ENCODE measurements at places on chromosomes 7 and 10. TPM values are rescaled to one million over a fixed set of nuclear protein-coding genes. Genes with fewer than 3 reads are reported as not detected.

Gene TMEM273
- total RNA-seq: 25.6 TPM

DNA sequence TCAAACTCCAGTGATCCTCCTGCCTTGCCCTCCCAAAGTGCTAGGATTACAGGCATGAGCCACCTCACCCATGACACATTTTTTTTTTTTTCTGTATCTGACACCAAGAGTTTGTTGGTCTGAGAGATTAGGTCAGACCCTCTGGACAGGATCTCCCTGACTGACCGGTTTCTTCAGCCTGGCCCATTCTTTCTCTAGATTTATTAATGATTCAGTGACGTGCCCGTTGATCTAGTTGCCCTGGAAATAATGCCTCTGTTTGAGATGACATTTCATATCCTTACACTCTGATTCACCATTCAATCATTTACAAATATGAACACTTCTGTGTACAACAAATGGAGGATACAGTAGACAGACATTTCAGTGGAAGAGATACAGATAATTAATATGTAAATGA lies 1.4 kb upstream of the ZNF212 start:
- no peak overlapping the region for H3K4me3 ChIP-seq
- no peaks in the 10 kb centered on the region for H3K27me3 ChIP-seq
- peaks cover 28% of the 10 kb centered on the region for H3K4me1 ChIP-seq
- no peak for DNase-seq

GRCh38 chr10:60235001-60235400 lies 154.7 kb downstream of the ANK3 start:
- H3K27me3 ChIP-seq: no peaks in the 10 kb centered on the region
- no peak overlapping the region for H3K27ac ChIP-seq
- H3K4me3 ChIP-seq: no peak overlapping the region
- no peaks in the 10 kb centered on the region for H3K36me3 ChIP-seq
- peaks cover 25% of the 10 kb centered on the region for H3K4me1 ChIP-seq

DNA sequence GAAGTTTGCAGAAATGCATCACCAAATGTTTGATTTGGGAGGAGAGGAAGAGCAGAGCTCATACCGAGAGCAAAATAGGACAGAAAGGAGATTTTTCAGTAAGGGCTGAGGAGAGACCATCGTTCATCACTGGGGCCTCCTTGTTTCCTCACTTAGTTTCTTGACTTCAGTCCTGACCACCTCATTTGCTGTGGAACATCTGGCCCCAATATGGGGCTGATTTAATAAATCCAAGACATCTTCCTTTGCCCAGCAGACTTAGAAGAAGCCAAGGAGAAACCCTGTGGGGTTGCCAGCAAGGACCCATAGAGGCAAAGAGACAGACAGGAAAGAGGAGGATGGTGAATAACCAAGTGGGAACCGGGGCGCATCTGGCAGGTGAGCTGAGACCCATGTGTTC lies 60.4 kb downstream of the CHST3 start:
- no peak overlapping the region for H3K27ac ChIP-seq
- H3K4me3 ChIP-seq: no peak overlapping the region
- H3K27me3 ChIP-seq: peaks cover 8% of the 10 kb centered on the region
- no peaks in the 10 kb centered on the region for H3K36me3 ChIP-seq
- H3K4me1 ChIP-seq: peaks cover 10% of the 10 kb centered on the region

DNA sequence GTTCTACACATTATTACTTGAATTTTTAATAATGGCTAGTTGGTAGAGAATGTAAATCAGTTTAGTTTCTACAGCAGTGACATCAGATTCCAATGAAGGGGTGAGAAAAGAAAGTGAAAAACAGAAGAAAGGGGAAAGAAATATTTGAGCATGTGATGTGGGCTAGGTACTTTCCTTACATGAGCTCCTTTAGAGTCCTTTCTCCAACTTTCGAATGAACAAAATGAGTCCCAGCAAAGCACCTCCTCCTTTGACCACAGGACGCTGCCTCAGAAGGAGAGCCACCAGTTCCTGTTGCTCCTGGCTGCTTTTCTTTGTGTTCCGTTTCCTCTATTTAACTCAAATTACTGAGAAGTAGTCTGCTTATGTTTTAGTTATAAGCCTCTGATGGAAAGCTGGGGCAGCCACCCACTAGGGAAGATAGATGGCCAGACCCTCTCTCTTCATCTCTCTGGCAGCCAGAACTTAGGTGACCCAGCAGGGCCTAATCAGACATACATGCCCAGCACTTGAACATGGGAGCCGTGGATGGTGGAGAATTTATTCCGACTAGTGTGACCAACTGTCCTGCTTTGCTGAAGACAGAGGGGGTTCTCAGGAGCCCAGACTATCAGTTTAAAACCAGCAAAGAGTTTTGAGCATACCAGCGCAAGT lies 82.4 kb upstream of the NME8 start:
- peaks cover 16% of the 10 kb centered on the region for H3K4me1 ChIP-seq
- no peak overlapping the region for H3K4me3 ChIP-seq
- H3K27ac ChIP-seq: peak overlapping the region; percentile 40
- DNase-seq: peak; percentile 26

GRCh38 chr7:711922-712380 lies 14.5 kb upstream of the DNAAF5 start:
- no peak overlapping the region for H3K4me3 ChIP-seq
- no peak overlapping the region for H3K27ac ChIP-seq
- peaks cover 27% of the 10 kb centered on the region for H3K36me3 ChIP-seq
- peaks cover 13% of the 10 kb centered on the region for H3K4me1 ChIP-seq

DNA sequence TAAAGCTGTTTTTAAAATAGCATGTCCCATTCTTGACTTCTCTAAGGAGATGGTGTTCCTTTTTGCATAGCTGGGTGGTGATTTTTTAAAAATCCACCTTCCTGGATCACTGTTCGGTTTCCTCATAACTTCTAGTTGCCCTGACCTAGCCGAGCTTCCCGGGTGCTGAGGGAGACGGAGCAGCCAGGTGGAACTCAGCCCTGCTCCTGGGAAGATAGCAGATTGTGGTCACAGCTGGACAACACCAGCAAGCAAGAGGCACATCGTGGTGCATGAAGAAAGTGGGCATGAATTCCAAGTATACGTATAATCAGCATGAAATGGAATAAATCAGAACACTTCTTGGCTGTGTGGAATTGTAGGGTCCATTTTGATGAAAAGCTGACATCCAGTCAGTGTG lies 73.5 kb upstream of the RSU1 start:
- H3K4me3 ChIP-seq: no peak overlapping the region
- peaks cover 2% of the 10 kb centered on the region for H3K27me3 ChIP-seq
- peaks cover 15% of the 10 kb centered on the region for H3K4me1 ChIP-seq
- no peak overlapping the region for H3K27ac ChIP-seq

Gene INTS15
- total RNA-seq: 40.9 TPM

- H3K36me3 ChIP-seq: peaks cover 34% of the 10 kb centered on the region
- H3K4me1 ChIP-seq: peaks cover 62% of the 10 kb centered on the region
- H3K4me3 ChIP-seq: no peak overlapping the region
- no peak for DNase-seq
- H3K27ac ChIP-seq: no peak overlapping the region
Observed at GRCh38 chr10:62037166-62037831, 135.8 kb downstream of the ARID5B start.

DNA sequence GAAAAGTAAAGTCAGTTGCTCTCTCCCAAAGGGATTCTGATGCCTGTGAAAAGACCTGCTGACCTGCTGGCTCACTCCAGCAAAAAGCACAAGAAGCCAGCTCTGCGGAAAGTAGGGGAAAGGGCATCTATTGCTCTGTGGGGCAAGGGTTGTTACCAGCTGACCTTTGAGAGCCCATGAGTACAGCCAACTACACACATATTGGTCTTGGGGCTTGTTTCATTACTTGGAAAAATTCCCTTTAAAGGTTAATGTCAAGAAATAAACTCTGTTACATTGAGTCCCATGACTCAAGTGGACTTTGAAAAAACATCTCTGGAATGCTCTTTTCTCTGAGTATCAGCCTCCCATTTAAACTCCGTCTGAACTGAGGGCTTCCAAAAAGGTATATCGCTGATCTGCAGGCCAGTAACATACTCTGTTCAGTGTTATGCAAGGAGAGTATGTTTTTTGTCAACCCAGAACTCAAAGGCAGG lies 53.2 kb downstream of the PANK1 start:
- peaks cover 21% of the 10 kb centered on the region for H3K36me3 ChIP-seq
- H3K27me3 ChIP-seq: no peaks in the 10 kb centered on the region
- no peak overlapping the region for H3K4me3 ChIP-seq
- H3K4me1 ChIP-seq: peaks cover 2% of the 10 kb centered on the region

Gene ZNF503
- total RNA-seq: 0.26 TPM

Gene HIBADH
- 9.4 TPM for total RNA-seq

Gene ZP3
- total RNA-seq: 4.0 TPM

DNA sequence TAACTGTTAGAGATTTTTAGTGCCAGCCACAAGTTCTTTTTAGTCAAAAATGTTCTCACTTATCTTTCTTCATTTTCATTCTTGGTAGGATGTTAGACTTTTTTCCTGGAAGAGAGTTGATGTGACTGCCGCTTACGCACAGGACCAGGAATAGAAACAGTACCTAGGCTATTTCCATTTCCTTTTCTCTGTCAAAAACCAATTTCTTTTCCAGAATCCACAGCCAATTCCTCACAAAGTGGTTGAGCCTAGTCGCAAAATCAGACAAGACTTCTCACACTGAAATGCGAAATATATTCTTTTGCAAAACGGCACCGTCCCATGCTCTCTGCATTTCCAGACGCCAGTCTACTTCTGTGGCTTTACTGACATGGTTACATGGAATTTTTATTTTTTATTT lies 394.2 kb downstream of the GALNT17 start:
- no peaks in the 10 kb centered on the region for H3K4me1 ChIP-seq
- H3K27ac ChIP-seq: no peak overlapping the region
- no peak for DNase-seq
- H3K36me3 ChIP-seq: no peaks in the 10 kb centered on the region
- no peak overlapping the region for H3K4me3 ChIP-seq
- no peaks in the 10 kb centered on the region for H3K27me3 ChIP-seq

GRCh38 chr7:32131091-32131490 lies 60.9 kb upstream of the PDE1C start:
- no peak overlapping the region for H3K27ac ChIP-seq
- no peaks in the 10 kb centered on the region for H3K4me1 ChIP-seq
- no peak for DNase-seq
- H3K27me3 ChIP-seq: no peaks in the 10 kb centered on the region
- no peaks in the 10 kb centered on the region for H3K36me3 ChIP-seq
- no peak overlapping the region for H3K4me3 ChIP-seq

DNA sequence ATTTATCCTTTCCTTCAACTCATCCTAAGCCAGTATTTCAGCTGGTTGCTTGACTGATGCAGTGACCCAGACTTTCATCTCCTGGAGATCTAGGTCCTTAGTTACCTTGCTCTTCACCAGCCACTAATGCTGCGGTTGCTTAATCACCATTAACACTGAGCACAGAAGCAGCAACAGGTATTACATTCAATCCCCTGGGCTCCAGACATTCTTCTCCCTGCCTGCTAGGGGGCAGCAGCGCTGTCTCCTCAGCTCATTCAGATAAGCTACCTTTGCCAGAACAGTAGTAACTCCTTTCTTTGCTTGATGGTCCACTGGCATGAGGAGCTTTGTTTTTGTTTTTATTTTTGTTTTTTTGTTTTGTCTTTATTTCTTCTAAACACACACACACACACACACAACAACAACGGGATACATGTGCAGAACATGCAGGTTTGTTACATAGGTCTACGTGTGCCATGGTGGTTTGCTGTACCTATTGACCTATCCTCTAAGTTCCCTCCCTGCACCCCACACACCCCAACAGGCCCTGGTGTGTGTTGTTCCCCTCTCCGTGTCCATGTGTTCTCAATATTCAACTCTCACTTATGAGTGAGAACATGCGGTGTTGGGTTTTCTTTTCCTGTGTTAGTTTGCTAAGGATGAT lies 1043.2 kb upstream of the C7orf33 start:
- H3K27me3 ChIP-seq: no peaks in the 10 kb centered on the region
- peak; percentile 21 for DNase-seq
- no peak overlapping the region for H3K27ac ChIP-seq
- H3K4me1 ChIP-seq: no peaks in the 10 kb centered on the region

Gene PLXNA4
- 45.4 TPM for total RNA-seq

Gene DIP2C
- 0.34 TPM for total RNA-seq

GRCh38 chr7:50667338-50667737 lies 102.1 kb upstream of the DDC start:
- H3K27me3 ChIP-seq: peaks cover 2% of the 10 kb centered on the region
- DNase-seq: no peak
- H3K4me3 ChIP-seq: no peak overlapping the region
- H3K36me3 ChIP-seq: peaks cover 4% of the 10 kb centered on the region
- H3K27ac ChIP-seq: no peak overlapping the region

DNA sequence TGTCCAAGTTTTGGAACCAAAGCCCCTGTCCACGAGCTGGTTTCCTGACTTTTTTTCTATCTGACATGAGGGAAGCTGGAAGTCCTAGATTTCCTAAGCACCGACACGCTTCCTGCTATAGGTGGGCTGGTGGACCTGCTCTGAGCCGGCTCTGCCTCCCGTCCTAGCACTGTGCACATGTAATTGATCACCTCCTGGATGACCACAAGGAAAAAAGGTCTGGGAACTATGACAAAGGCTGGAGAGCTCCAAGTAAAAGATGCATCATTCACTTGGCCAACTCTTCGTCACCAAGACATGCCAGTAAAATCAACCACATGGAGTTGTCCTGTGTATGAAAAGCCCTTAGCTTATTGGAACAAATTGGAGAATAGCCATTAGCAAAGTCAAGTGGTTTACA lies 104.8 kb downstream of the ITIH5 start:
- peaks cover 4% of the 10 kb centered on the region for H3K4me1 ChIP-seq
- no peaks in the 10 kb centered on the region for H3K27me3 ChIP-seq
- no peaks in the 10 kb centered on the region for H3K36me3 ChIP-seq
- DNase-seq: no peak

Gene MOGAT3
- not detected for total RNA-seq

Gene HOXA13
- total RNA-seq: not detected

DNA sequence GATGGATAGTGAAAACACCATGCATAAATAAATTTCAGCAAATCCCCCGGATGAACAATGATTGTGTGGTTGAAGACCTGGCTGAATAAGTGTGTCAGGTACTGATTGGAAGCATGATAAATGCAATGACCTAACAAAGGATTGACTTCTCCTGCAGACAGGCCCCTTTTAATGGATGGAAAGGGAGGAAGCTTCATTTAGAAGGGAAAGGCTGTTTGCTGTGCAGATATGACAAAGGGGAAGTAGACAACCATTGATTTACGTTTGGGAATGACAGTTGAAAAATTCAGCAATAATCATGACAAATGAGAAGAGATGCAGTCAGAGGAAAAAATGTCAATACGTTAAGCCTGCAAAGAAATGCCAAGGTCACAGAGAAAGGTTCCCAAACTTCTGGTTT lies 503.8 kb downstream of the LRMDA start:
- no peaks in the 10 kb centered on the region for H3K27me3 ChIP-seq
- H3K27ac ChIP-seq: no peak overlapping the region
- H3K36me3 ChIP-seq: no peaks in the 10 kb centered on the region
- DNase-seq: no peak
- no peak overlapping the region for H3K4me3 ChIP-seq
- no peaks in the 10 kb centered on the region for H3K4me1 ChIP-seq

Gene OR2F2
- not detected for total RNA-seq
